ENCODE measurements at places on chromosomes 2 and 18. TPM values are rescaled to one million over a fixed set of nuclear protein-coding genes. Genes with fewer than 3 reads are reported as not detected.

The GALNT13 gene
- not detected for total RNA-seq

- no peak for DNase-seq
Observed at GRCh38 chr2:162062559-162062958, 11.5 kb downstream of the DPP4 start.

DNA sequence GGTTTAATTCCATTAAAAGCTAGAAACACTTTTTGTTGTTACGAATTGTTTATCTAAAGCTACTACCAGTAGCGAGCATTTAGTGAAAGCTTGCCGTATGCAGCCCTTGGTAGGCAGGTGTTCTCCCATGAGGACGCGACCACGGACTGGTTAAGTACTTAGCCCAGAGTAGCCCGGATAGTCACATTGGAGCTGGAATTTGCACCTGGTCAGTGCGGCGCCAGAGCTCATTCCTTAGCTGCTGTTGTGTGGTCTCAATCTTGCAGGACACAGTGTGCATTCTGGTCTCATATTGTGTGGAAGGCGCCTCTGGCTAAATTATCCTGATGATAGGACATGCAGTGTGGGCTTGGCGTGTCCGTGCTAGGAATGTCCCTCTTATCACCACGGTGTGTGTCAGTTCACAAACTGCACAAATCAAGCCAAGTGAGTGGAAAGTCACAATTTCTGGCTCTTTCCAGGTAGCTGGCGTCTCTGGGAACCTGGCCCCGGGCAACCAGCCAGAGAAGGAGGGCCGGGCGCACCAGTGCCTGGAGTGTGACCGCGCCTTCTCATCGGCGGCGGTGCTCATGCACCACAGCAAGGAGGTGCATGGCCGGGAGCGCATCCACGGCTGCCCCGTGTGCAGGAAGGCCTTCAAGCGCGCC lies 133.3 kb downstream of the ZNF236 start:
- no peak for DNase-seq

The UGT1A4 gene
- total RNA-seq, result not detected

GRCh38 chr2:75315436-75315835 lies 116.1 kb upstream of the TACR1 start:
- DNase-seq, result no peak

- DNase-seq, result no peak
Observed at GRCh38 chr18:79789901-79790890, 7.5 kb upstream of the KCNG2 start.

The CABLES1 gene
- 0.82 TPM for total RNA-seq

DNA sequence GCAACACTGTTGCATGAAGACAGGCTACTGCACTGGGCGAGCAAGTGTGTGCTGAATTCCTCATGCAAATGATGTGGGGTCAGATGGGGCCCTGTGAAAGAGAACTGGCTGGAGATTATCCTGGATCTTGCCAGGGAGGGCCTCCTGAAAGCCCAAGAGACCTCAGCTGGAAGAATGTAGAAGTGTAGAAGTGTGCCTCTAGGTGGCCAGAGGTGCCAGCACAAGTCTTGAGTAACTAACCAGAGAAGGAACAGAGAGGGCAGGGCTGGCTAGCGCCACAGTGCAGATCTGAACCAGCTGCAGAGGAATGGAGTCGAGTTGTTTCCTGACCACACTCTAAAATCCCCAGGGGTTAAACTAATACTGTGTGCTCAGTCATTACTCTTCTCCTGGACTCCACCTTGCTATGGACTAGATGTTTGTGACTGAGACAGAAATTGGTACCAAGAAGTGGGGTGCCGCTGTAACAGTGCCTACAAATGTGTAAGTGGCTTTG lies 399.3 kb downstream of the LRATD1 start:
- DNase-seq, result no peak

DNA sequence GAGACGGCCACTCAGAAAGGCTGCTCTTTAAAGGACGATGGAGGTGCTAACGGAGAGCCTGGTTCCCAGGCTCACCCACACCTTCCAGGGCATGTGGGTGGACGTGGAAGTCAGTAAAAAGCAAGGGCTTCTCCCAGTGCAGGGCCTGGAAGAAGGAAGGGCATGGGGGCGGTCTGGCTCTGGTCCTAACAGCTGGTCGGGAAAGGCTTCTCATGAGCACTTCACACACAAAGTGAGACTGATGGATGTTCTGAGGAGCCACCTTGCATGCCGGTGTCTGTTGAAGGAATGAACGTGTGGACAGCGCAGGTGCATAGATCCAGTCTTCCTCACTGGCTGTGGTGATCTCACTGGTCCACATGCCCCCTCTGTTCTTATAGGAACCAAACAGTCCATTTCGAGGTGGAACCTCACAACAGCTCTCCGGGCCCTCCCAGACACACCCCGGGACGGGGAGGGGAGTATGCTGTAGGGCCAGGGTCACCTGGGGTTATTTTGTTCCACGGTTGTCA lies 90.6 kb upstream of the UXS1 start:
- no peak for DNase-seq

The KRTCAP3 gene
- 20.9 TPM for total RNA-seq

GRCh38 chr2:188811522-188811921 lies 162.7 kb upstream of the COL3A1 start:
- DNase-seq, result no peak

DNA sequence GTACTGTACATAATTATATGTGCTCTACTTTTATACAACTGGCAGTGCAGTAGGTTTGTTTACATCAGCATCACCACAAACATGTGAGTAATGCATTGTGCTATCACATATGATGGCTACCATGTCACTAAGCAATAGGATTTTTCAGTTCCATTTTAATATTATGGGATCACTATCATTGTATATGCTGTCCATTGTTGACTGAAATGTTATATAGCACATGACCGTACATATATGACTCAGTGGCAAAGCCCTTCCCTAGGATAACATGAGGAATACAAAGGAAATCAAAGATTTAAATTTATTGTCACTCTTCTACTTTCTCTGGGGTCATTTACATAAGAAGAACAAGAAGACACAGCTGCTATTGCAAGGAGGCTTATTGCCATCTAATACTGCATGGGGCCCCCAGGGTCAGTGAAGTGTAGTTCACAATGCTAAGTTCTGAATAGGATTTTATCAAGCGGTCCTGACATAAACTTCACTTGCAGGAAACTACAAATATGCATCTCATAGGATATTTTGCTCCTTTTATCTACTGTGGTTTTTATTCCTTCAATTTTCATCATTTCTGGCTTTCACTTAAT lies 21.8 kb downstream of the PDE1A start:
- DNase-seq, result no peak

DNA sequence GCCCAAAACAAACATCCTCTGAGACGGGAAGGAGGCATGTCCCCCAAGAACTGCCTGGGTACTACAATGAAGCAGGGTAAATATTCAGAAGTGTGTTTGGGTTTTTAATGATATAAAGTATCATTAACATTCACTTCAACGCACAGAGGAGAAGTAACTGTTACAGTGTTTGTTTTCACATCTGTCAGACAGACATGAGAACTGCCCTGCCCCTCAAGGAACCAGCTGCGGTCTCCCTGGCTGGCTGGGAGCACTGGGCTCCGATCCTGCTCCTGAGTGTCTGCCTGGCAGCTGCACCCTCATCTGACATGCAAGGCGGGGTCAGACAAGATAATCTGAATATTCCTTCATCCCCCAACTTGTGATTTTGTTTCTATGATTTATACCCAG lies 75.6 kb downstream of the MBP start:
- no peak for DNase-seq

The TUBA4B gene
- not detected for total RNA-seq

- no peak for DNase-seq
Observed at GRCh38 chr2:189010536-189010935, 36.4 kb downstream of the COL3A1 start.

All from naive thymus-derived CD8-positive, alpha-beta T cell (primary cell).